Activated naive CD4-positive, alpha-beta T cell treated with anti-CD3 and anti-CD28 coated beads, Interleukin-2, amount 50 U/mL, for 16 hours (primary cell): ENCODE measurements at places on chromosomes 2 and 18.

- peak; percentile 1 for DNase-seq
Observed at GRCh38 chr2:3628800-3629199, 29.2 kb upstream of the ALLC start.

GRCh38 chr18:74551936-74552555 lies 17.7 kb downstream of the CNDP1 start:
- DNase-seq: peak; percentile 76

GRCh38 chr2:217713395-217714286 lies 289.2 kb downstream of the TNS1 start:
- peak; percentile 70 for DNase-seq

- no peak for DNase-seq
Observed at GRCh38 chr2:119085613-119086012, 72.9 kb downstream of the C1QL2 start.

GRCh38 chr18:61435064-61435652 lies 101.9 kb downstream of the CDH20 start:
- DNase-seq: no peak

GRCh38 chr2:19881221-19881907 lies 20.4 kb downstream of the TTC32 start:
- no peak for DNase-seq

- no peak for DNase-seq
Observed at GRCh38 chr18:9890196-9890595, 4.4 kb downstream of the TXNDC2 start.
